Activated CD8-positive, alpha-beta memory T cell treated with anti-CD3 and anti-CD28 coated beads, Interleukin-2, amount 10 ng/mL, durations not matched to agents 7 days and 5 days (primary cell): ENCODE measurements at places on chromosomes 6 and 20. TPM values are rescaled to one million over a fixed set of nuclear protein-coding genes. Genes with fewer than 3 reads are reported as not detected.

Gene PTCRA
- not detected for total RNA-seq

Gene TNNC2
- not detected for total RNA-seq

Gene CRIP3
- total RNA-seq: 0.66 TPM

DNA sequence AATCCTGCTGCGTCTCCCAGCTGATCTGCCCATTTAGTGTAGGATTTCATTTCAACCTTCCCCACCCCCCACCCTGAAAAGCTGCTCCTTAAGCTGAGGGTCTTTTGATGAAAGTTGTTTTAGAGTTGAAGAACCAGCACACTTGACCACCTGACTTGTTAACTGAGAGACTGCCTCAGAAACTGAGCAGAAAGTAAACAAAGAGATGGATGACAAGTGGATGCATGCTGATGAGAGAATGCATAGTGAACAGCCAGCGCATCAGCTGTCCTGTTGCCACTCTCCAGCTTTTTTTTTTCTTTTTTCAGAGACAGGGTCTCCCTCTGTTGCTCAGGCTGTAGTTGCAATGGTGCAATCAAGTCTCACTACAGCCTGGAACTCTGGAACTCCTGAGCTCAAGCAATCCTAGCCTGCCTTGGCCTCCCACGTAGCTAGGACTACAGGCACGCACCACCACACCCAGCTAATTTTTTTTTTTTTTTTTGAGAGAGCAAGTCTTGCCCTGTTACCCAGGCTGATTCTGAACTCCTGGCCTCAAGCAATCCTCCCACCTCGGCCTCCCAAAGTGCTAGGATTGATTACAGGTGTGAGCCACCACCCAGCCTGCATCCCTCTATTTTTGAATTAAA lies 9.5 kb downstream of the RPL10A start:
- no peak for DNase-seq
- peaks cover 4% of the 10 kb centered on the region for H3K4me1 ChIP-seq
- H3K4me3 ChIP-seq: no peak overlapping the region
- no peak overlapping the region for H3K27ac ChIP-seq
- peaks cover 5% of the 10 kb centered on the region for H3K36me3 ChIP-seq
- H3K27me3 ChIP-seq: no peaks in the 10 kb centered on the region

DNA sequence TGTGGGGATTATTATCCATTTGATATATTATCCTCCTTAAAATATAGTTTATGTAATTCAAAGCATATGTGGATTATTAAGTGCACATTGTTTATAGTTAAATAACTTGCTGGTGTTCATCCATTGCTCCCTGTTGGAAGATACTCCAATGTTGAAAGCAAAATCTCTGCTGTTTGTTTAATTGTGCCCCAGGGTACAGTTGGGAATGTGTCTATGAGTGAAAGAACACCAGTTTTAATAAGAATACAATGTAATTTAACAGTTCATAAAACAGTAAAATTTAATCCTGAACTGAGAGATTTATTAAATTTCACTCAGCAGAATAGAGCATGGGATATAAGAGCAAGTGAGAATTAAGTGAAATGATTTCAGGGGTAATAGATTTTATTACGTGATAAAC lies 364.9 kb downstream of the GRIK2 start:
- no peak overlapping the region for H3K4me3 ChIP-seq
- no peak overlapping the region for H3K27ac ChIP-seq
- no peaks in the 10 kb centered on the region for H3K4me1 ChIP-seq
- no peaks in the 10 kb centered on the region for H3K27me3 ChIP-seq
- no peak for DNase-seq

DNA sequence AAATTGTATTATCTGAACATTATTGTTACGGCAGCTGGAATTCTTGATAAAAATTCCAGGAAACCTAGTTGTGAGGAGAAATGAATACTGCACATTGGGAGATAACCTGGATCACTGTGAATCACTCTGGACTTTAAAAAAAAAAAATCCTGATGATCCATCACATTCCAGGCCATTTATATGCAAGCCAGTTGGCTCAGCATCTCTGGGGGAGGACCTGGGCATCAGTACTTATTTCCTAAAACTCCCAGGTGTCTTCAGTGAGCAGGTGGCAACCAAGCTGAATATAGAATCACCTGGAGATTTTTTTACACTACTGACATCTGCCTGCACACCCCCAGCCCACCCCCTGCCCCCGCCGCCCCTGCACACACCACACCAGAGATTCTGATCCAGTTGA lies 39.1 kb upstream of the SIRT5 start:
- no peaks in the 10 kb centered on the region for H3K36me3 ChIP-seq
- no peak overlapping the region for H3K4me3 ChIP-seq
- H3K27ac ChIP-seq: no peak overlapping the region
- peaks cover 3% of the 10 kb centered on the region for H3K27me3 ChIP-seq
